Stimulated activated CD4-positive, alpha-beta T cell treated with anti-CD3 and anti-CD28 coated beads, TNF-alpha, amount 100 ng/mL, for 4 hours (primary cell): ENCODE measurements at places on chromosomes 1 and 21.

DNA sequence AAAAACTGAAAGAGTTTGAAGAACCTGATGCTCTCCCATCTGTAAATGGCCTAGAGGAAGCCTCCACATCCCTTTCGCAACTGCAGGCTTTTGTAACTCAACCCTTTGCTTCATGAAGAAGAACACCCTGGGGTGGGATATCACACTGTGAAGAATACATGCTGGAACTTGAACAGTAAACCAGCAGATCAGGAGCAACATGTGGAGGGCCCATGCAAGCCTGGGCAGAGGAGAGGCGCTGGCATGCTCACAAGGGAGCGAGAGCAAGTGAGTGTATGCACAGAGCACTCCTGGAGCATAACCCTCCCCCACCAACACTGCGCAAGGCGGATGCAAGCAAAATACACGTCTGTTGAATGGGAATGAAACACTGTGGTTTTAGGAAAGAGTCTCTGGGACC lies 24.6 kb upstream of the SPAG17 start:
- no peak for DNase-seq

DNA sequence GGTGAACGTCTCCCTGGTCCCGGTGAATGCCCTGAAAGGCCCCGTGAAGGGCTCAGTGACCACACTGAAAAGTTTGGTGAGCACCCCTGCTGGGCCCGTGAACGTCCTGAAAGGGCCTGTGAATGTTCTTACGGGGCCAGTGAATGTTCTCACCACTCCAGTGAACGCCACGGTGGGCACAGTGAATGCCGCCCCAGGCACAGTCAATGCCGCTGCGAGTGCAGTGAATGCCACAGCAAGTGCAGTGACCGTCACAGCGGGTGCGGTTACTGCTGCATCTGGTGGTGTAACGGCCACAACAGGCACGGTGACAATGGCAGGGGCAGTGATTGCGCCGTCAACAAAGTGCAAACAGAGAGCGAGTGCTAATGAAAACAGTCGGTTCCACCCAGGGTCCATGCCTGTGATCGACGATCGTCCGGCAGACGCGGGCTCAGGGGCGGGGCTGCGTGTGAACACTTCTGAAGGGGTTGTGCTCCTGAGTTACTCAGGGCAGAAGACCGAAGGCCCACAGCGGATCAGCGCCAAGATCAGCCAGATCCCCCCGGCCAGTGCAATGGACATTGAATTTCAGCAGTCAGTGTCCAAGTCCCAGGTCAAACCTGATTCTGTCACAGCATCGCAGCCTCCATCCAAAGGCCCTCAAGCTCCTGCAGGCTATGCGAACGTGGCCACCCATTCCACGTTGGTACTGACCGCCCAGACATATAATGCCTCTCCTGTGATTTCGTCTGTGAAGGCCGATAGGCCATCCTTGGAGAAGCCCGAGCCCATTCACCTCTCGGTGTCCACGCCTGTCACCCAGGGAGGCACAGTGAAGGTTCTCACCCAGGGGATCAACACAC lies 41.5 kb downstream of the ZBTB17 start:
- no peak for DNase-seq

DNA sequence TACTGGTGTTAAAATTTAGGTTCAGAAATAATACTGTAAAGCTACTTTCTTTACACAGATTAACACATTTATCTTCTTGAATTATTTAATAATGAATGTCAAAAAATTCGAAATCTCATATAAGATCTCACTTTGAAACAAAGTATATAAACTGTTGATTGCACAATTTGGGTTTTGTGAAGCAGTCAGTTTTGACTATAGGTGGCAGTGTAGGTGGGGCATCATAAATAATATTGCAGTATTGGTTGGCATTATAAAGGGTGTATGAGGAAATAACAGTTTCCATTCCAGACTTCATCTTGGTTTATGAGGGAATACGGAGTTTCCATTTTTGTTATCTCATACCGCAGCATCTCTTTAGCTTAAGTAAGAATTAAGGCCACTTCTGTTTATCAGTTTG lies 49.9 kb downstream of the SUCO start:
- DNase-seq: no peak

DNA sequence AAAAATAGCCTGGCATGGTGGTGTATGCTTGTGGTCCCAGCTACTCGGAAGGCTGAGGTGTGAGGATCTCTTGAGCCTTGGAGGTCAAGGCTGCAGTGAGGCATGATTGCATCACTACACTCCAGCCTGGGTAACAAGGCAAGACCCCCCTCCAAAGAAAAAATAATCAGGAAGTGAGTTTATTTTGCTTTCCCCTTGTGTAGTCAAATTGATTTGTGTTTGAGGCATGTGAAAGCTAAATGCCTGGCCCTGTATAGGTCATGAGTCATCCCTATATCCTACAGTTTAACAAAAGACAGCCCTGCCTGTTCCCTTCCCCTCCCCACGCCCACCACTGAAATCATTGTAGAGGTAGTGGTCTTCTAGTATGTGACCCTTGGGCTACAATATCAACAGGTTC lies 241.4 kb upstream of the JUN start:
- no peak for DNase-seq

- DNase-seq: no peak
Measured at GRCh38 chr1:112359961-112360767, 35.9 kb upstream of the CTTNBP2NL start.

DNA sequence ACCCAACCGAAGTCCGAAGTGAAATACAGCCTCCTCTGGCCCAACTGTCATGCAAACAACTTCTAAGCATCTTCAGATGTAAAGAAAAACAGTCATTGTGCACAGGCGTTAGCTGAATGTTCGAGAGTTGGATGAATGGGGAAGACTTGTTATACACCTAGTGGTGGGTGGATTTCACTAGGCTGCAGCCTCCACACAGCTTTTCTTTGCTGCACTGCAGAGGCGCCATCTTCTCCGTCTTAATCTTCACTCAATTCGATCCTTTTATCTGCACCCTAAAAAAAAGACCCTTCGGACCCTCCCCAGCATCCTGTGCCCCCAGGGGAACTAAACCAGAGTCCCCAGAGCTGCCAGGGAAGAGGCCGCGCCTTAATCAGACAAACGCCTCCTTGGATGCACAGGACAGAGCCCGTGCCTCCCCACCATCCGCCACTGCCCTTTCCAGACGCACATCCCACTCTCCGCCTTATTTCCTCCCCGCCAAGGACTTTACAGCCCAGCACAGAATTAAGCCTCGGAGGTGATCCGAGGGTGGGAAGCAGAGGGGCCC lies 1.4 kb downstream of the APP start:
- DNase-seq: no peak

- no peak for DNase-seq
Measured at GRCh38 chr1:156270314-156270713, 12.3 kb downstream of the SMG5 start.

DNA sequence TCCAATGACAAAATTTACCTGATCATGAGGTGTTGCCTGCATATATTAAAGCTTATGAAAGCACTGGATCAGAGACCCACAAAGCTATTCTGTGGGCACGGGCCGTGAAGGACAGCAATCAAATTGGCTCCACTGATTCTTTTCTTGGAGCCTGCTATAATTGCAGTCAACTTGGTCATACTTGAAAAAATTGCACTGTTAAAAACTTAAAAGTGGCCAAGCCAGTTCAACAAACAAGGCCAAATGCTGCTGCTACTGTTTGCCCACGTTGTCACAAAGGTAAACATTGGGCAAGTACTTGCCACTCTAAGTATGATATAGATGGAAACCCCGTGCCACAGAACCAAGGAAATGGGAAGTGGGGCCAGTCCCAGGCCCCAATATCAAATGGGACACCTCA lies 37.8 kb downstream of the CYP4A11 start:
- no peak for DNase-seq

- DNase-seq: no peak
Measured at GRCh38 chr1:96872757-96873156, 151.2 kb downstream of the PTBP2 start.

- no peak for DNase-seq
Measured at GRCh38 chr1:155062151-155062686, 1.3 kb upstream of the EFNA4 start.

DNA sequence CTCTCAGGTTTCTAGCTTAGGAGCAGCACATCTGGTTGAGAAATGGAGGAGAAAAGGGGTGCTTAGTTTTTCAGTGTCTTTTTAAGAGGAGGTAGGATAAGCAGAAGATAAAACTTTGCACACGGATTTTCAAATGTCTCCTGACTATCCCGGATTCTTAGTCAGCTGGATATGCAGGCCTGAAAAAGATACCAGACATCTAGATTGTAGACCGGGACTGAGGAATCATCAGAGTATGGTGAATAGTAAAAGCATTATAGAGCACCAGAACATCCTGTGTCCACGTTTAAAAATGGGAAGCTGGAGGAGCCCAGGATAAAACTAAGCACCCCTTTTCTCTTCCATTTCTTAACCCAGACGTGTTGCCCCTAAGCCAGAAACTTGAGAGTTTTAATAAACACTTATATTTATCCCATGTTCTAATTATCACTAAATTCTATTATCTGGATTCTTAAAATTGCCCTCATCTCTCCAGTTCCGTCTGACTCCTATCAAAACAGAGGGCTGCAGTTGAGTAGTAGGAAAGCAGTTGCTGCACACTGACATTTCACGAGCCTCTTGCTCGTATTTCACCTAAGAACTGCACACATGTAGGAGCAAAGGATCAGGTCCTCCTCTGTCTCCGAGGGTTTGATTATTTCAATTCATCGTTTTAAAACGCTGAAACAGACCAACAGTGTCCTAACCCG lies 609 bp downstream of the PIGK start:
- no peak for DNase-seq

GRCh38 chr1:99860703-99861102 lies 10.5 kb downstream of the AGL start:
- DNase-seq: no peak

- no peak for DNase-seq
Measured at GRCh38 chr1:45876000-45876617, 72.7 kb downstream of the MAST2 start.

- DNase-seq: no peak
Measured at GRCh38 chr1:78045563-78045925, 222 bp upstream of the GIPC2 start.

GRCh38 chr1:200081151-200081968 lies 53.9 kb downstream of the NR5A2 start:
- no peak for DNase-seq

DNA sequence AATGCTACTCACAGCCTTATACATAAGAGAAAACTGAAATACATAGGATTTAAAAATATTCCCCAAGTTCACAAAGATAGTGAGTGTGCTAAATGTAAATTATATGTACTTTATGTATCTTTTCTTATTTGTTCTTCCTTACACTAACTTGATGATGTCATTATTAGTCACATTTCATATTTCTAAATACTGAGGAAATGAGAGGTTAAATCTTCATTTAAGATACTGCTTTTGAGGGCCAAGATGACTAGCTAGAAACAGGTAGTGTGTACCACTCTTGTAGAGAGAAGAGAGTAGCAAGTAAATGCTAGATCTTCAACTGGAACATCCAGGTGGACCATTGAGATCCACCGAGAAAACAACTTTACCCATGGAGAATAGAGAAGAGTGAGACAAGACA lies 29.8 kb downstream of the PYHIN1 start:
- no peak for DNase-seq

- DNase-seq: no peak
Measured at GRCh38 chr1:64887689-64888217, 78.6 kb downstream of the JAK1 start.

DNA sequence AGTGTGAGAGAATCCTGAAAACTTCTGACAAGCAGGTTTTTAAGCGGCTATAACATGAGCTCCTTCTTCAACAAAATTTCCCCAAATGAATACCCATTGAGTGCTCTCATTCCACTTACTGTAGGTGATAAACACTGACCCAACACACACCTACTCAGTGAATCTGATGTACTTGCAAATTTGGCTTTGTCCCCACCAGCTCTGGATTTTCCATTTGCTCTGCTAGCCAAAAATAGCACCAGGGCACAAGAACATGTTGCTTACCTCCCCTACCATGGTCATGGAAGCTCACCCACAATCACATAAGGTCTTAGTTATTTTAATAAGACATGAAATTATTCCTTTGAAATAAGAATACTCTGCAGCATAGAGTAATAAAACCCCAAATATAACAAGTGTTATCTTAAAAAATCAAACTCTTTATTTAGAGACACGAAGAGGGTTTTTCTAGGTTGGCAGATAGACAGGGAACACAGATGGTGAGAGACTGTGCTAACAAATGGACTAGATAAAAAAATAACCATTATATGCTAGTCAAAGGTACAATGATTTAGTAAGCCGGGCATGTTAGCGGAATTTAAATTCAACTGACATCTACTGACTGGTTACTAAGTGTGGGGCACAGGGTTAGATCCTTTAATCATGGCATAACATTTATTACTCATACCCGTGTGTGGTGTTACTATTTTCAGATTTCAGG lies 291.9 kb downstream of the KCNH1 start:
- DNase-seq: no peak

GRCh38 chr21:38925923-38926322 lies 120.2 kb downstream of the ETS2 start:
- no peak for DNase-seq

DNA sequence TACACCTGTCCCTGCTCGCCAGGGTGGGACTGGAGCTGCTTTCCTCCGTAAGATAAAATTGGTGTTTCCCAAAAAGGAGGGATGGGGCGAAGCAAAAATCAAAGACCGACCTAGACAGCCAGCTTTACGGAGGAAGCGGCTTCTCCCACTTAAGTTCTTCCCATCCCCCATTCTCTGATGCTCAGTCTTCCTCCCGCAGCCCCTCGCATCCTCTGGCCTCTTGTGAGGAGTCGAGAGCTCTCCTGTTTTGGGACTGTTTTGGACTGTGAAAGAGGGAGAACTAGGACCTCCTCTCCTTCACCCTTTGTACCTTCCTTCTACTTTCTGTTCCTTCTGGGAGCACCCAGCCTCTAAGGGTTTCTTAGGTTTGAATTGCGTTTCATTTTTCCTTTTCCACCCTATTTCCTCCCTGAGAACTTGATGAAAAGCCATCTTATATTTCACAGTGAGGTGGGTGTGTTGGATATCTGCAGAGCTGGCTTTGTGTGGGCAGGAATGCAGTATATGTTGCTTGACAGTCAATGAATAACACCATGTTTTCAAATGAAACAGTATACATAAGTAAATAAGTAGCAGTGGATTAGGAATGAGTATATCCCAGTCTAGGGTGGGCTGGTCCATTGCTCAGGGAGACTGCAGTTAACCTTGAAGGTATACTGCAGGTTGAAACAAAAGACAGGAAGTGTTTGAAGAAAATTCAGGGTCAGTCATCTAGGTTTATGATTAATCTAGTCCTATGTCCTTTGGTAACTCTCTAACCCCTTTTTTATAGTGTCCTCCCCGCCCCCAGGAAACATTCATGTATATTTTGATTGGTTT lies 848 bp downstream of the CTTNBP2NL start:
- DNase-seq: no peak

- no peak for DNase-seq
Measured at GRCh38 chr1:15028102-15028501, 125.4 kb upstream of the TMEM51 start.

DNA sequence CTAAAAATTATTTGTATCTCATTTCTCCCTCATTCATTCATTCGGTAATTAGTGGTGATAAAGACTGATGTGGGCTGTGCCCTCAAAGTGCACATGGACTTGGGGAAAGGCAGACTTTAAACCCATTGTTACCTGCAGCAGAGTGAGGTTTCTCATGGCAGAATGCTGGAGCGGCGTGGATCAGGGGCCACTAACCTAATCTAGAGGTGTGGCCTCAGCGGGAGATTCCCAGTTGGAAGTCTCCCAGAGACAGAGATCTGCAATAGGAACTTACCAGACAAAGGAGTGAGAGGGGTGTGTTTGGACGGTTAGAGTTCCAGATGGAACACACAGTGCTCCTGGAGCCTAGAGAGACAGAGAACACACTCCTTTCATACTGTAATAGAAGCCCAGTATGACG lies 73.5 kb downstream of the VPS26C start:
- DNase-seq: no peak
